ENCODE measurements at places on chromosomes 2 and 18.

GRCh38 chr18:23037646-23038045, 97.6 kb upstream of the CABLES1 start:
- no peak for DNase-seq

- DNase-seq: no peak
These were observed 51.2 kb downstream of the CYRIA start for GRCh38 chr2:16614314-16614860.

- no peak for DNase-seq
These were observed 343.1 kb upstream of the SLC39A10 start for GRCh38 chr2:195313962-195314361.

DNA sequence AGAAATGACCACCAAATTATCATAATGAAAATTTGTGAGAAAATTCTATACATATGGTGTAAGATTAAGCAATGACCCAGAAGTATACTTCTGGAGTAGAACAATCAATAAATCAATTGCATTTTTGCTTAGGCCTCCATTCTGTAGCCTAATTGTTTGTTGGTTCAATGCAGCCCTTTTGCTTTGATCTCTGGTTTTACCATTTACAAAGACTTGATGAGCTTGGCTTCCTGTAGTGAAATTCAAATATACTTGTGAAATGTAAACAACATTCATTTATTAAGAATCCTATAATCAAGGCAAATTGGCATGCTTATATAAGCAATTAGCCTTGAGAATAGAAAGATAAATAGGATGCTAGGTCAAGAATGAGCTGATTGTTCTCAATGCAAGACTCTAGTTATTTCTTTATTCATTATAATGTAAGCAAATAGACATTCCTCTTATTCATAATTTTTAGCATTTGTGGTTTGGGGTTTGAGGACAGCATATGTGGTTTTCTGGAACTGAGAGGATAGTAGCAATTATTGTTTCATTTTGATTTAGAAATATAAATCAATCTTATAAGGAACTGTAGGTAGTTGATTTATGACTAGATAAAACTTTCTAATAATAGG, 9.7 kb downstream of the FMNL2 start:
- DNase-seq: no peak

DNA sequence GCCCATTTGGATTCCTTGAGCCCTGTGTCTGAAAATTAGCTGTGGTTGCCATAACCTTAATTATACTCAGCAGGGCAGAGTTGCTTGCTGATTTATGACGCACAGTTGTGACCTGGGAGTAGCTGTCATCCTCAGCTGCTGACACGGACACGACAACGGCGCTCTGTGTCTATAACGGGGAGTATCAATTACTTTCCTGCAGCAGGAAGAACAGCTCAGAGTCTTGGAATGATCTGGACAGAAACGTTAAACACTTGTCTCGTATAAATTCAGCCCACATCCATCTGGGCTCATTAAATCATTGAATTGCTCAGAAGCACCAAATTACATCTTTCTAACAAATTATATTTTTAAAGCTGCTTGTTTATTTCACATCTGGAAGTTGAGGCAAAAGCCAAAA, 116.3 kb downstream of the SEPTIN10 start:
- DNase-seq: no peak

GRCh38 chr18:13470516-13471197, 252.1 kb downstream of the LDLRAD4 start:
- no peak for DNase-seq

GRCh38 chr2:9052821-9053533, 49.5 kb upstream of the MBOAT2 start:
- DNase-seq: no peak

DNA sequence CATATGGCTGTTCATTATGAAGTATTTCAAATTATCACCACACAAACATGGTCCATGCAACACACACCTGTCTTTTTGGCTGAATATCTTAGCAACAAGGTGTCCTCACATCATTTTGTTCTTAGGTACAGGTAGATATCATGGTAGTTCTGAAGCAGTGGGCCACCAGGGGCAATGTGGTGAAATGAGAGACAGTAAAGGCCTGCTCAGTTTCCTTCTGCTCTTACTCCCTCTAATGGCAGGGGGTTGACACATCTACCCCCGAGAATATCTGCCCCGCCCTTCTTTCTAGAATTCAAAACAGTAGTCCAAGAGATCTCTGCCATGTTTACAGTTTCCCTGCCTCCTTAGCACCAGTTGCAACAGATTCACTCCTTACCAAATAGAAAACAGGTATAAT, 147.0 kb upstream of the KLHL14 start:
- DNase-seq: no peak

DNA sequence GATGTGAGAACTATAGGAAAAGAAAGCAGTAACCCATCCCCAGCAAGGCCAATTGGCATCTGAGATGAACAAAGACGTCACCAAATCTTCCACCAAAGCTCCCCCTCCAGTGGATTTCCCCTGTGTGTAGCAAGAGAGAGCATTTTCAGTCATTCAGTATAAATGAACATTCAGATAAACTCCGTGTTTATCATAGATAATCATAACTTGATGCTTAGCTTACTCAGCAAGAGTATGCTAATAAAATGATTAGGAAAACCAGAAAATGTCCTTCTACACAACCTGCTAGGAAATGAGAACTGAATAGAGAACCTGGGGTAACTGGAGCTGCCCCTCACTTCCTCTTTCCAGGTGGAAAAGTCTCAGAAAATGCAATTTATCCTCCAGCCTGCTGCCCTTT, 198.0 kb upstream of the CCDC150 start:
- DNase-seq: no peak

- no peak for DNase-seq
These were observed 61.3 kb upstream of the TXNDC2 start for GRCh38 chr18:9824474-9824832.

GRCh38 chr18:74420481-74420880, 36.6 kb downstream of the DIPK1C start:
- no peak for DNase-seq

DNA sequence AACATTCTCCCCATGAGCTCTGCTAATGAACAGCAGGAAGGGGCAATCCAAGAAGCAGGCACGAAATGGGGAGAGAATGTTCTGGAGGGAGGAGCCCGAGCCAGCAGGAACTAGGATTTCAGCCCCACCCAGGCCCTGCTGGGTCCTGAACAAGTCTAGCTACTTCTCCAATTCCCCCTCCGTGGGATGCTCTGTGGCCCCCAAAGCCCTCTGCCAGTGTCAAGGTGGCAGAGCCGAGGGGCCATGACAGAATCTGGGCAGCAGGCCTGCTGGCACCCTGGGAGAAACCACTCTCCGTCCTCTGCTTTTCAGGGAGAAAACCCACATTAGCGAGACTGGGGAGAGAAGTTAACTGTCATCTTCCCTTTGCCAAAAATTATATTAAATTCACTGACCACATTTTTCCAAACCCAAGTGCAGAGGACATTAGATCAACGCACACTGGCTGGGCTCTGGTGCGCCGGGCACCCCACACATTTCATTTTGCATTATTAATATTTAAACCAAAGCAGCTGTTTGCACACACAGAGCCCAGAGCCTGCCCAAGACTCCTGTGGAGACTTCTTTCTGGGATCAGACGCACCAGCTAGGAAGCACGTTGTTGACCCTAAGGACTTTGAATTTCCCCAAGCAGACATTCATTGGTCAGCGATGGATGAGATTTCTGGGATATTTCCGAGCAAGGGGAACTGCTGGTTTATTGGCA, 80.2 kb upstream of the PKDCC start:
- DNase-seq: no peak

- no peak for DNase-seq
These were observed 34.4 kb downstream of the ACAA2 start for GRCh38 chr18:49778826-49779465.

DNA sequence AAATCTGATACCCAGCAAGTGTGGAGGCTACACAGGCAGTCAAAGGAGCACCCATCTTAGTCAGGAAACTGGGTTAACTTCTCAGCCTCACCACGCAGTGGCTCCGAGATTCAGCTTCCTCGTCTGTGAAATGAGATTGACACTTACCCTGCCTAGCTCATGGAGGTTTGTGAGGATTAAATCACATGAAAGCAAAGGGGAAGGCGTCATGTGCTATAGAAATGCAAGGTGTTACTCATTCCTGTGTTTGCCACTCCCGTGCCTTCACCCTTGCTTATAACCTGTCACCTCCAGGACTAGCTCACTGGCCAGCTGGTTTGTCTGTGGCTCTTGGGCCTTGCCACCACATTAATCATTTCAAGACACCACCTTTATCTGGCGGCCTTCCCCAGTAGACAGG, 118.9 kb upstream of the FOSL2 start:
- DNase-seq: no peak

DNA sequence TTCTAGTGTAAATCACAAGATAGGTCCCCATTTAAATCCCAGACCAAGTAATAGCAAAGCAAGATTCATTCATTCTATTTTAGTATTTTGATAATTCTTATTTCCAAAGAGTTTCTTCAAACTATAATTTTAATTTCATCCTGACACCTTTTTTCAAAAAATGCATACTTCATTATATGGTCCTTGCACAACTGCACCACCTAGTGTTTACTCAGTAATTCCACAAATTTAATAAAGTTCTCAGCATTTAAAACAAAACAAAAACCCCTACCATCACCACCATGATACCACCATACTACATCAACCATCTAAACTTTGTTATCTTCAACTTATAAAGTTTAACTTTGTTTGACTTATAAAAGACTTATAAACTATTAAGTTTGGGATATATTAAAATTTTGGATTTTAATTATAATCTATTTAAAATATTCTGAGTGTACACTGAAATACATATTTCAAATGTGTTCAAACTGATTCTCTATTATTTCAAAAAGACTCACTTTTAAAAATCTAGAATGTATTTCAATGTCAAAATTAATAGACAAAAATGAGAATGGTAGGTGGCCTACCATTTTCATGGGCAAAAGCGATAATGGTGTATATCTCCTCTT, 44.2 kb downstream of the WDPCP start:
- no peak for DNase-seq

DNA sequence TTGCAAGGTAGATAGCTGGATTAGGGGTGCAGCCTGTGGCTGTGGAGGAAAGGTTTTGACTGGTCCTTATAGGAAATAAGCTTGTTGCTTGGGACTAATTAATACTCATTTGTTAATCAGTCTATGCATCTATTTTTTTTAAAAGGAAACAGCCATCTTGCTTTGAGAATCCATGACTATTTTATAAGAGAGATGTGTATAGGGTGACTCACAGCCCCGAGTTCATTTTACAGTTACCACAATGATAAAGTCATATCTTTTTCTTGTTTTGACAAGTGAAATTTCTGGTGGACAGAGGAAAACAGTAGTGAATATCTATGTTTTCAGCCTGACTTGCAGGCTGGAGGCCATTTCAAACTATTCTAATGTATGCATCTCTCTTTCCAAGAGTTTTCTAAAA, 193.5 kb upstream of the CCDC68 start:
- no peak for DNase-seq

- no peak for DNase-seq
These were observed 185.8 kb upstream of the PIK3C3 start for GRCh38 chr18:41769265-41769664.

- no peak for DNase-seq
These were observed 156.1 kb downstream of the TTC27 start for GRCh38 chr2:32783933-32784332.

DNA sequence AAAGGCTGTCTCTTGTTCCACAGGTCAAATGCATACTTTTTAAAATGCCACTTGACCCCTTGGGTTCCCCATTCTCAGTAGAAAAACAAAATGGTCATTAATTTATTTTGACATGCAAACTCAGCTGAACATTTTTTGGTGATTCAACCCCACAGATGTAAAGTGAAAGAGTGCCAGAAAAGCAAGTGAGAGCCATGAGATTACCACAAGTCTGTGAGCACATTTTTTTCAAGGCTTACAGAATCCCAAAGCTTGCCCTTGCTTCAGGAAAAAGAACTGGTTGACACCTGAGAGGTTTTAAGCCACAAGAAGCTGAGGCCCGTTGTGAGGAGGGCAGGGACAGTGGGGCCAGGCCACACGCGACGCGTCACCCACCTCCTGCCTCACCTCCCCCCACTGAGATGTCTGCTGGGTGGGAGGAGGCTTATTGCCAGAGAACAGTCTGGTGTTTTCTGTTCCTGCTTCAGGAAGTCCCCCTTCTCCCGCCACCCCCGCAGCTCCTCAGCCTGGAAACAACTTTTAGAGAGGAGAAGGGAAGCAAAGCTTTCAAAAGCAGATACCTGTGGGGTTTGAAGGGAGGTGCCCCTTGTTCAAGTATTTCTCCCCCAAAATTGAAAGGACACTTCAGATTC, 70.4 kb upstream of the CYP1B1 start:
- peak; percentile 26 for DNase-seq

GRCh38 chr2:112579241-112579640, 5.2 kb upstream of the CHCHD5 start:
- no peak for DNase-seq

DNA sequence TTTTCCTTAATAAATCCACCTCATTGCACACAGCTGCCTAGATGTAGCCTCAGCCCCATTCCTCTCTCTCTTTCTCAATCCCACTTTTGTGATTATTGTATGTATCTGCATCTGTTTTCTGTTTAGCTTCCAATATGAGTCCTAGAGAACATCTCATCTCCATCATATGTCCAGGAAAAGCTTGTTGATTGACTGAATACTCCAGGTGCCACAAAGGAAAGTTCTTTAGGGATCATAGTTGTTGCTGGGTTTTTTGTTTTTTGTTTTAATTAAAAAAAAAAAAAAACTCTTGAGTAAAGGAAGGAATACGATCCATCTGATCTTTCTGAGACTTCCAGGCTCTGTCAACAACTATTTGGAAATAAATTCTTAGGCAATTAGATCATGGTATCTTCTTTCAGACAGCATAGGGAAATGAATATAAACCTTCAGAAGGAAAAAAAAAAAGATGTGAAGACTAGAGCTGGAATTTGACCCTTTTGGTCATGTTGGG, 42.5 kb downstream of the KIAA2012 start:
- no peak for DNase-seq

DNA sequence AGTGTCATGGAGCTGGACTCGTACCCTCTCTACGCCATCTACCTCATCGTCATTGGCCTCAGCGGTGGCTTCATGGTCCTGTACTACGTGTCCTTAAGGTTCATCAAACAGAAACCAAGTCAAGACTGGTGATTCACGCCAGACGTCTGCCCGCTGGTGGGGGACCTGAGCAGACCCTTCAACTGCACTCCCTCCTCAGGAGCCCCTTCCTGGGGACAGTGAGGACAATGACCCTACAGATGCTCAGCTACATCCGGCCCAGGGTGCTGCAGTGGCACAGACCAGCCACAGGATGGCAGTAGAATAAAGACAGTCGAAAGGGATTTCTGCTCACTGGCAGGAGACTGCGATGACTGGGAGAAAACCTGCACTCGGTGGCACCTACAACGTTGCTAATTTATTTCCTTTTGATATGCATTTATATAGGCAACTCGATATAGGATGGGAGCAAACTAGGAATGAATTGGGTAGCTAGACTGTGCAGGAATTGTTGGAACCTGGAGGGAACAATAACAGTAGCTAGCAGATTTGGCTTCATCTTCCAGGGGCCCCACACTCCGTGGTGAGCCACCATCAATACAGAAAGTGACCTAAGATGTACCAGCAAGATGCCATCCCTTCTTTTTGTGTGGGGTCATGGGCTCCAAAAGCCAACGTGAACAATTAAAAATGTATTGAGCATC, 39.2 kb downstream of the ABCG8 start:
- DNase-seq: peak; percentile 58
